Activated T-helper 2 cell treated with anti-CD3 and anti-CD28 coated beads, Interferon-gamma antibody, Interleukin-2, Interleukin-4, amounts not matched to agents 10 μg/mL and 5 μg/mL and 100 μg/mL, durations not matched to agents 14 hours and 24 hours and 36 hours (primary cell): ENCODE measurements at places on chromosomes 2 and 18.
A peak's percentile ranks its signal among the peaks of the same experiment; 100 is the strongest.

GRCh38 chr2:15942711-15943345 lies 2.5 kb downstream of the MYCN start:
- no peak for DNase-seq

DNA sequence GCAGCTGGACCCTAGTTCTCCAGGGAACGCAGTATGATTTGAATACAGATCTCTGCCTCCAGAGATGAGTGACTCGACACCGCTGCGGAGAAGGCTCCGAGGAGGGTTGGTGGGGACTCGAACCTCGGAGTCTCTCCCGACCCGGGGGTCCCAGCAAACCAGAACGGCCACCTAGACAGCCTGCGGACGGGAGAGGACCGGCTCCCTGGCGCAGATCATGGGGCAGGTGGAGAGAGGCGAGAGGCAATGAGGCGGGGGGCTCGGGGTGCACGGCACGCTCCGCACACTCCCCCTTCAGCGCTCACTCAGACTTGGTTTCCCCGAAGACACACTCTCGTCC lies 12.6 kb downstream of the DYSF start:
- DNase-seq = no peak

GRCh38 chr2:219204425-219205164 lies 2.0 kb upstream of the ZFAND2B start:
- DNase-seq = peak; percentile 2

DNA sequence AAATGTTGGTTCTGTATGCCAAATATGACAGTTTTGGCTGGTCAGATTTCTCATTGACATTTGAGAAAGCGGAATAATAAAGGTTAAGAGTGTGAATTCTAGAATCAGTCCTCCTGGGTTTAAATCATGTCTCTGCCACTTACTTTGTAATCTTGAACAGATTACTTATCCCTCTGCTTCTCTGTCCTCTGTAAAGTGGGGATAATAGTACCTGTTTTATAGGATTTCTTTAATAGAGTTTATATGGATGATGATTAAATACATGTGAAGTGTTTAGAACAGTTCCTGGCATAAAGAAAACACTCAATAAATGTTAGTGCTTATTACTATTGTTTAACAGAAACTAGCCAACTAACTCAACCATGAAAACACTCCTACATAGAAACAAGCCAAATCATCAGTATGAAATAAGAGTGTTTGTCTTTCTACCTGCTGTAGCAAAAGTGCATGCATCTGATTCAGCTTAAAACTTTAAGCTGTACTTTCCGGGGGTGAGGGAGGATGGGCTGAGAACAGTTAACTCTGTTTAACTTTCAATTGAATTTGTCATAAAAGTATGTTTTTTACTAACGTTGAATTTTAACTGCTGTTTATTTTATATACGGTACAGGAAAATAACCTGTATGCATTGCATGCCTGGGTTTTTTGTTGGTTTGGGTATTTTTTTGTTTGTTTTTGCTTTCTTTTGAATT lies 6.8 kb downstream of the HTR2B start:
- no peak for DNase-seq

- DNase-seq = no peak
Measured at GRCh38 chr2:11288431-11288830, 56.0 kb downstream of the ROCK2 start.

DNA sequence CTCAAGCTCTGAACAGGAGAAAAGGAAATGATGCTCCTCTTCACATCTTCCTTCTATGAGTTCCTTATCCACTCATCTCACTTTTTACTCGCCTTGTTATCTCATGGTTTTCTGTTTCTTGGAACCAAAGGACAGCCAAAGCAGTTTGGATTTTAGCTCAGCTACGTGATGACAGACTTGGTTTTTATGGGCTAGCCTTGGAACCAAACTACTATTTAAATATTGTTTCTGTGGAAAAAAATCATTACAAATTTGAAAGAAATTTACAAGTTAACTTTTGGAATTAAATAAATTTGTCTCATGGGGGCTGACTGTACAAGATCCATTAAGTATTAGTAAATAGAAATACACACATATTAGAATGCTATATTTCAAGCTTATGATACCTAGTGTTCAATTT lies 727.8 kb upstream of the FANCL start:
- DNase-seq = no peak
